NCI-H1105 treated with DMSO at 0.1 percent for 48 hours (cell line): ENCODE measurements at places on chromosomes 5 and 9.

DNA sequence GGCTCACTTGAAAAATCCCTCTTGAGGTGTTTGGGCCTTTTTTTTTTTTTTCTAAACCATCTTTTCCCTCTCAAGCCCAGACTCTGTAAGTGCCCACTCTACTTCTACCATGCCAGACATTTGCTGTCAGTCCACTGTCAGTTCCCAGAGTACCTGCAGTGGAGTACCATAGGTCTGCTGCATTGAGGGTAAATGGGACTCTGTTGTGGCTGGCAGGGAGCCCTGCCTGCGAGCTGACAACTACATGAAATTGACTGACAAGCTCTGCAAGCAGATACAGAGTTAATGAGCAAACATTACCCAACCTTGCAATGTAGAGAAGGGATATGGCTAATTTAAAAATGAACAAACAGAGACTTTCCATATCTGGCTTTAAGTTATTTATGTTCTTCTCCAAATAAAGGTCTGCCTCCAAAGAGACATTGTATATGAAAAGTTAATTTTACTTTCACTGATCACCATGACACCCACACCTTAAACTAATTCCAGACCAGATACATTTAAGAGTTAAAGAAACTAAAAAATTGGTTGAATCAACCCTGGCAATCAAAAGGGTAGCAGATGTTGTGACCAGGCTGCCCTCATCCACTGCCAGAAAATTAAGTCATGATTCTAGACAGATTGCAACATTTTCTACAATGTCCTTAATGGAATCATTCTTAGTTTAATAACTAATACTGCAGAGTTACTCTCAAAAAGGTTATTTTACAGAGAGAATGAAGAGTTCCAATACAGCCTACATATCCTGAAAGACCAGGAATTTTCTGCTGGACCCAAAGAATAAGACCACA is 100.4 kb upstream of the PAM start:
- DNase-seq = peak; percentile 17

- peak; percentile 89 for DNase-seq
Measured at GRCh38 chr5:160926428-160926827, 74.4 kb upstream of the ATP10B start.

GRCh38 chr5:108650997-108651396 is 96.7 kb upstream of the FER start:
- no peak for DNase-seq

- no peak for DNase-seq
Measured at GRCh38 chr5:171365351-171365750, 22.3 kb upstream of the NPM1 start.

GRCh38 chr9:10146517-10147331 is 466.1 kb downstream of the PTPRD start:
- DNase-seq = no peak

- DNase-seq = no peak
Measured at GRCh38 chr5:140595538-140596300, 31.1 kb downstream of the SLC35A4 start.

- DNase-seq = no peak
Measured at GRCh38 chr5:82676661-82677060, 398.5 kb upstream of the RPS23 start.

DNA sequence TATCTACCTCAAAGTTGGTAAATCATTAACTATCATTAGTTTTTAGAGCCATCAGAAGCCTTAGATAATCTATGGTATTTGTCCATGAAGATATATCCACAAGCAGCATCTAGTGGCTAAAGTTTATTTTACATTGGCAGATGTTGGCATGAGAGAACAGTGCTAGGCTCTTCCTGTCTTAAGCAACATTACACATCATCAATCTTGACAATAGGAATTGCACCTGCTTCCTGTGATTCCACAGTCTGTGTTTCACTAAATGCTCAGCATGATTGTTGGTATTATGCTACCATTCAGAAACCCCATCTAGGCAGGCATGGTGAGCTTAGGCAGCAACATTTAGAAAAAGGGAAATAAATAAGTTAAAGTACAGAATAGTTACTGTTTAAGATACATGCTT is 246.6 kb downstream of the SLCO4C1 start:
- DNase-seq = peak; percentile 43

DNA sequence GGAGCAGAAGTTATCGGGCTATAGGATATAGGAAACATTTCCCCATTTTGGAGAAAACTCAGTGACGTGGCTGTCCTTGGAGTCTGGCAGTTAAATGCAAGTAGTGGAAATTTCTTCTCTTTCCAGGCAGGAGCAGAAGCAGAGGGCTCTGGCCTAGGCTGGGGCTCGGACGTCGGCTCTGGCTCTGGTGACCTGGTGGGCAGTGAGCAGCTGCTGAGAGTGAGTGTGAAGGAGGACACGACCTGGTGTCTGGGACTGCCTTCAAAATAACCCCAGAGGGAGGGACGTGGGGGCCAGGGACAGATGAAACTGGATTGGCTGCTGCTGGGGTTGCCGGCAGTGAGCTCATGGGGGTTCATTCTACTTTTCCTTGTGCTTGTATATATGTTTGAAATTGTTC is 79.5 kb downstream of the COL15A1 start:
- no peak for DNase-seq

GRCh38 chr5:146179696-146180095 is 2.8 kb downstream of the LARS1 start:
- DNase-seq = no peak

DNA sequence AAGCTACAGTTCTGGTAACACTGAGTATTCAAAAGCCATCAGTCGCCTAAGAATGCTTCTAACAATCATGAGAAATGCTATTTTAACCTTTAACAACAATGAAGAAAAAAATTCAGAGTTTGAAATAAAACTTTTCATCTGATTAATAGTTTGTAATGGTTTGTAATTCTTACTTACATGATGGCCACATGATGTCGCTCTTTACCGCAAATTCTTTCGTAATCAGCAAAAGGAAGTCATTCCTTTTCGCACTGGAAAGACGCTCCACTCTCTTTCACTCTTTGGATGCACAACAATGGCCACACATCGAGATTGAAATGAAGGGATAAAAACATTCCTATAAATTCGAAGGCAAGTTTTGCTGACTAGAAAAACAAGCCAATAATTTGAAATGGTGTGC is at the start of gene PCDHA7:
TSS of gene PCDHA7 (plus strand) at position 277 of the 400 bp plus-strand sequence. CDS start at position 392, 115 bp downstream.
- no peak for DNase-seq

GRCh38 chr5:134103397-134103796 is 11.1 kb upstream of the TCF7 start:
- DNase-seq = no peak

GRCh38 chr5:16757989-16758501 is 141.2 kb upstream of the RETREG1 start:
- DNase-seq = no peak

DNA sequence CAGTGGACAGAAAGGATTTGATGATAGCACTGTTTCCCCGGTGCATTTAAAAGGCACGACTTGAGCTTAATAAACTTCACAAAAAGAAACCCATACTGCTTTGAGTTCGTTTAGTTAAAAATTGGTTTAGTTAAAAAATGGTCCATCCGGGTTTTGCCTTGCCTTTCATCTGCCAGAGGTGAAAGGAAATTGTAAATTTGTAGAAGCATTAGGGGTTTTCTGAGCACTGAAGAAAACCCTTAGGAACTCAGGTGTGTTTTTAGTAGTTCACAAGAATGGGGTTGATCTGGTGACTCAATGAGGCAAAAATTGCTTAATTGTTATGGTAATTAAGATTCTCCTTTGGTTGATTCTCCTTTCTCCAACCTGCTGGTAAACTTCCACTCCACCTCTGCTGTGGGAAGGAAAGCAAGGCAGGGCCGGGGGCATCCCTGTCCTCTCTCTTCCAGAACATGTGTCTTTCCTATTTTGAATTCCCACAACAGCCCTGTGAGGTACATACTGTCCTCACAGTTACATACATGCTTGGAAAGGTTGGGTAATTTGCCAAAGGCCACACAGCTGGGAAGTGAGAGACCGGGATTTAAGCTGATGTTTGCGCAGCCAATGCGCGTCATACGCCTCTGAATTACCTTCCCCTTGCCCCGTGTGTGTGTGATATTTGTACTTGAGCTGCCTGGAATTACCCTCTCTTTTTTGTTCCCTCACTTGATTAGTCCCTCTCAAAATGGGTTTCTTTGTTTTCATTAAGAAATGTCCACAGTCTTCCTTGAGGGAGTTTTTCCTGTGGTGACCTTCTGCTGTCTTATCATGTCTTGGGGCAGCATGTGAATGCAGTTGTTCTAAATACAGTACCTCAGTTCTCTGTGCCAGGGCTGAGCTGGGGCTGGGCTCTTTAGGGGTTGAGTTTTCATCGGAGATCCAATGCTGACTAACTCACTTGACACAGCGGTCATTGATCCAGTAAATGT is 94.4 kb downstream of the ARHGAP26 start:
- no peak for DNase-seq

DNA sequence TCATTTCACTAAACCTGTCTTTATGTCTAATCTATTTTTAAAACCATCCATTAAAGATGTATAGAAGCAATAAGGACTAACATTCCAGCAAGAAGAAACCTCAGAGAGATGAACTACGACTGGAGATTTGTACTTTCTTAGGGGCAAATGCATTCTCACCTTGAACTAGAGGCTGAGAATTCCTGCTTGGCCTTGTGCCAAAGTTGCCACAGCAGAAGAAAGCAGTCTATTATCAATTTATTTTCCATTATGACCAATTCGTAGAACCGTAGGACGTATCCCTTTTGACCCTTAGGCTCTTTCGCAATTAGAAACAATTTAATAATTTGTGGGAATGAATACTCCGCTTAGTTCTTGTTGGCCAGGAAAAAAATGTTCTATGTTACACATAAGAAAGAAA is 1647.4 kb upstream of the CDH9 start:
- DNase-seq = no peak
